Suprapubic skin (tissue), 4 donors: ENCODE measurements at places on chromosomes 6 and 20. TPM values are rescaled to one million over a fixed set of nuclear protein-coding genes. Genes with fewer than 3 reads are reported as not detected.

Gene MATN4
- total RNA-seq: 0.94 TPM

Gene TMEM244
- not detected for total RNA-seq

Gene OXT
- total RNA-seq: not detected

Gene TRDN
- not detected for total RNA-seq

Gene CST1
- not detected for total RNA-seq

DNA sequence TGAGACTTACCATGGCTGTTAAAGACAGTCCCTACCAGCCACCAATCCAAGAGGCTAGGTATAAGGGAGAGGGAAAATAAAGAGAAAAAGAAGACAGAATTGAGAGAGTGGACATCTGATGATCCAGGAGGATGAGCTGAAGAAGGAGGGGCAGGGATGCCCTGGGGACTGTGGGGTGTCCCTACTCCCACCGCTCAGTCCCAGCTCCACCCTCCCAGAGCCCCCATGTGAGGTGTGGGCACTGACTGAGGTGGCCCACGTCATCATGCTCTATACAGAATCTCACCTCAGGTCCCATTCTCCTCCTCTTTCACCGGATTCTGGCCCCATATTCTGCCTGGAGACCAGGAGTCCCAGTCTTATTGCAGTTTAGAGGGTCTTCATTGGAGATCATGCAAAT lies 135.7 kb downstream of the KLHL32 start:
- DNase-seq: no peak

GRCh38 chr6:88244721-88245120 lies 78.6 kb upstream of the CNR1 start:
- DNase-seq: no peak

DNA sequence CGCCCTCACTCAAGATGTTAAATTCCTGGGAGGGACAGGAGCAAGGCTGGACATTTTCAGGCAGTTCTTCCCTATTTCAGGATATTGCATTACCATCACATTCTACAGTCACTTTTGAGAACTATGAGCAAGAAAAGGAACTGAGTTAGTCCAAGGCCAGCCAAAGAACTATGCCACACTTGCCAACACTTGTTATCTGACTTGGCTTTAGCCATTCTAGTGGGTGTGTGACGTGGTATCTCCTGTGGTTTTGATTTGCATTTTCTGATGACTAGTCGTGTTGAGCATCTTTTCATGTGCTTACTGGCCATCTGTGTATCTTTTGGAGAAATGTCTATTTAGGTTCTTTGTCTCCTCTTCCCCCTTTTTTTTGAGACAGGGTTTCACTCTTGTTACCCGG lies 12.0 kb downstream of the XRN2 start:
- DNase-seq: no peak

DNA sequence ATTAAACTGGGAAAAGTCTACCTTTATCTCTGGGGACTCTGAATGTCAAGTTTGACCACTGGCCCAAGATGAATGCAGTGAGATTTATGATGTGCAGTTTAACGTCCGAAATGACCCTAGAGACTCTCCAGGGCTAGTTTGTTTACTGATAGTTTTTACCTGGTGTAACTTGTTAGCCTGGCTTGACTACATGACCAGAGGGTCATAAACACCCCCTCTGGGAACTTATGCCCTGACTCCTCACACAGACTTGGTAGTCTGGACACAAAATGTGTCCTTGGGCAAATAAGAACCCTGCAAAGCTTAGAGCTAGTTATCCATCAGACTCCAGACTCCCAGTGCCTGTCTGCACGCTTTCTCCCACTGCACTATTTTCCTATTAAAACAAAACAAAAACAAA lies 606.5 kb downstream of the HACE1 start:
- DNase-seq: no peak

DNA sequence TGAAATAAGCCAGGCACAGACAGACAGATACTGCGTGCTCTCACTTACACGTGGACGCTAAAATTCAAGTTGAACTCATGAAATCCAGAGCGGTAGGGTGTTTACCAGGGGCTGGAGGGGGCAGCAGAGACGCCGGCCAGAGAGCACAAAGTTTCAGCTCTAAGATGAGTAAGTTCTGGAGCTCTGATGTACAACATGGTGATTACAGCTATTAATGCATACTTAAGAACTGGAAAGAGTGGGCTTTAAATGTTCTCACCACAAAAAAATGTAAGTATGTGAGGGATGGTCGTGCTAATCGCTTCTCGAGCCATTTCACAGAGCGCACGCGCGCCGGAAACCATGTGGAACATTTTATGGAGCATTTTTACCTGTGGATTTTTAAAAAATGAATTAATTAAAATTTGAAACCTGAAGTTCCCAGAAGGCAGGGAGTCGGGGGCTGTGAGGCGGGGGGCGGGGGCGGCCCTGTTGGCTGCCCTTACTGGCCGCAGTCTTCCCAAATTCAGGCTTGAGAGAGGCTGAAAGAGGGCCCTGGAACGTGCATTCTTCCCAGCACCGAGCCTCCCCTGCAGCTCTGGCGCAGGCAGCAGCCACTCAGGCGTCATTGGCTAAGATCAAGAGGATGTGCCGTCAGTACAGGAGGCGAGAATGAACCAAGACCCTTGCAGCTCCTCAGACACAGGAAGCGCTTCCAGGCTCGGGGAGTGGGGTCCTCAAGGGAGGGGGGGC lies 8.5 kb upstream of the SLCO4A1 start:
- no peak for DNase-seq

DNA sequence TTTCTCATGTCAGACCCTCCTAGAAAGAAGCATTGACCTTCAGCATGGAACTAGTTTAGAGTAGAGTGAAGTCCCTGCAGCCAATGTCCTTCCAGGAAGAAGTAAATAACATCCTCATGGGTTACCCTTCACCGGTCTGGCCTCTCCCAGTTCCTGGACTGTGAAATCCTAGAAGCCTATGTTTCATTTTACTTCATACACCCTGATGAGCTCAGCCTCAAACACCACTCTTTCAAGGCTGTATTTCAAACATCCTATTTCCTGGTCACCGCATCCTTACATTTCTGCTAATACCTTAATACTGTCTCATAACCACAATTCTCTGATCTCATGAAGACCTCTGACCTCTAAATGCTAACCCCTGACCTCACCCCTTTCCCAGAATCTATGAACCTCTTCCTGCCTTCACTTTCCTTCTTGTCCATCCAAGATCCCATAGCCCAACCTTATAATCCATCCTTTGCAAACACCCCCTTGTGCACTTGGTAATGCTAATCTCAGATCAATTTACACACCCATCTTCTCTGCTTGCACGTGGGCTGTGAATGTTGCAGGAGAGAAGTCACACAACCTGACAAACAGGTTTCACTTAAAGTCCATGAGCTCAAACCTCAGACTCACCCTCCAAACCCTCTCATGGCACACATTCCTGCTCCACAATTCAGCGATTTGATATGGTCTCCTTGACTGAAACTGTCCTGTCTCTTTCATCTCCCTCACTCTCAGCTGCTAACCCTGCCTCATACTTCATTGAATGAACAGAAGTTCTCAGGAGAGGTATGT lies 30.2 kb downstream of the SLC2A10 start:
- no peak for DNase-seq

- no peak for DNase-seq
Measured at GRCh38 chr6:69487688-69488087, 309.1 kb downstream of the LMBRD1 start.

DNA sequence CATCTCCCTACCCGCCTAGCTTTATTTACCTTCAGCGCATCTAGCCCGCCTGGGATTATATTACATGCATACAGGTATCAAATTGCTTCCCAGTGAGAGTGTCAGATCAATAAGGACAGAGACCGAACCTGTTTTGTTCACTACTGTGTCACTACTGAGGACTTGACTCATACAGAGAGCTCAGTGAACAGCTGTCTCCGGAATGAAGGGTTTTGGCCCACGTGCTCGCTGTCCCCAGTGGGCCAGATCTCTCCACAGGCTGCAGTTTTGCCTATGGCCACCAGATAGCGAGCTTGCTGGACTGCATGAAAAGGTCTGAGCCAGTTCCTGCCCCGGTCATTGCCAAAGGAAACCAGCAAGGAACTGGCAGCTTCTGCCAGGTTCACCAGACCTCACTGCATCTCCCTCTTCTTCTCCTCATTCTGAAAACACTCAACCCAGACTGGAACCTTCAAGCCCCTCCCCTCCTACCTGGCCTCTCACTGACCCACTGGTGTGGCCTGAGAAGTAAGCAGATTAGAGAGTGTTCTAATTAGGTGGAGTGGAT lies 150.8 kb downstream of the ZMYND8 start:
- no peak for DNase-seq

DNA sequence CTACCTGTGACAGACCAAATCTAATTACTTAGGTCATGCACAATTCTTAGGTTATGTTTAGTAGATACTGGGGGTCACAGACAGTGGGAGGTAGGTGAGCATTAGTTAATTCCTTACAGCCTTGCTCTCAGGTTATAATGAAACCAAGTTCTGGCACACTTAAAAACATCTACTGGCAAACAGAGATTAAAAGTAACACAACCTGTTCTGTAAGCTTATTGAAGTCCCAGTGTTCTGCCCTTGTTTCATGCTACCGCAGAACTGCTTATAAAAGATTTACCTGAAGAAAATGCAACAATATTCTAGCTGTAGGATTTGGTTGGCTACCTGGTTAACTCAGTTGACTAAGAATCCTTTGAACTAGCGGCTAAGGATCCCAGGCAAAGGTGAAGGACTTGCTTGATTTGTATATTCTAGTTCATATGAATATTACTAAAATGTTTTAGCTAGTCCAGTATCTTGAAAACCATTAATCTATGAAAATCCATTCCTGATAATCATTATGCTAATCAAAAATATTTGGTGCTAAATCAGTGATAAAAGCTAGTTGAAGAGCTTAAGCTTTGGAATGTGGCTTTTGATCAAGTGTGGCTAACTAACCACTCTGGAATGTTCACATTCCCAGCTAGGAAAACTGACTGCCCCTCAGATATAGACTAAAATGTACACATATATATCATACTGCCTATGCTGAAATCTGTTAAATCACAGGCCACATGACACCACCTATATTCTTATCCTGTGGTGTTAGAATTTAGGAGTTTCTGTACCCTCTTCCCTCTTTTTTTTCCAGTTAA lies 7.2 kb downstream of the PEX3 start:
- no peak for DNase-seq

DNA sequence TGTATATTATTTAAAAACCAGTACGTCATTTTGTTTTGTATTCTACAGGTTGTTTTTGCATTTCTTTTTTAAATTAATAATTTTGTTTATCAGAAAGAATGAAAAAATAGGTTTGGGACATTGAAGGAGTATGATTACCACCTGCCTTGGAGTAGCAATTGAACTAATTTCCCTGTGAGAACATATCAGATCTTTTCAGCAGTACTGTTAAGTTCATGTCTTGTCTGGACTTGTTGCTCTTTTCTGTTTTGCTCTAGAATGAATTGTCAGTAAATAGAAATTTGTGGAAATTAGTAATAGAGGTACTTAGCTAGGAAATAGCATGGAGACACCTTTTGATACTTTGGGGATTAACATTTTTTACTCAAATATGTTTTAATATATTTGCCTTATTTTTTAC lies 24.3 kb downstream of the HSF2 start:
- no peak for DNase-seq

DNA sequence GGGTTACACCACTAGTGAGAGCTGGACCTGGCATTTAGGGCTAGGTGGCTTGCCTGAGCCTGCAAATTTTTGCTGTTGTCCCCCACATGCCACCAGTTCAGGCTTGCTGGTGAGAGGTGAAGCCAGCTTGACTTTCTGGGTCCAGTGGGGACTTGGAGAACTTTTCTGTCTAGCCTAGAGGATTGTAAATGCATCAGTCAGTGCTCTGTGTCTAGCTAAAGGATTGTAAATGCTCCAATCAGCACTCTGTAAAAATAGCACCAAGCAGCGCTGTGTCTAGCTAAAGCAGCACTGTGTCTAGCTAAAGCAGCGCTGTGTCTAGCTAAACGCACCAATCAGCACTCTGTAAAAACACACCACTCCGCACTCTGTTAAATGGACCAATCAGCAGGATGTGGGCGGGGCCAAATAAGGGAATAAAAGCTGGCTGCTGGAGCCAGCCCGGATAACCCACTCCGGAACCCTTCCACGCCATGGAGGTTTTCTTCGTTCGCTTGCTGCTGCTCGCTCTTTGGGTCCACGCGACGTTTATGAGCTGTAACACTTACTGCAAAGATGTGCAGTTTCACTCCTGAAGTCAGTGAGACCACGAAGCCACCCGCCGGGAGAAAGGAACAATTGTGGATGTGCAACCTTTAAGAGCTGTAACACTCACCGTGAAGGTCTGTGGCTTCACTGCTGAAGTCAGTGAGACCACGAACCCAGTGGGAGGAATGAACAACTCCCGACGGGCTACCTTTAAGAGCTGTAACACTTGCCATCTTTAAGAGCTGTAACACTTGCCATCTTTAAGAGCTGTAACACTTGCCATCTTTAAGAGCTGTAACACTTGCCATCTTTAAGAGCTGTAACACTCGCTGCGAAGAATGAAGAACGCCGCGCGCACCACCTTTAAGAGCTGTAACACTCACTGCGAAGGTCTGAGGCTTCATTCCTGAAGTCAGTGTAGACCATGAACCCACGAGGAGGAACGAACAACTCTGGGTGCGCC lies 27.3 kb downstream of the GMPR start:
- no peak for DNase-seq

GRCh38 chr6:25916789-25917490 lies 13.6 kb downstream of the SLC17A2 start:
- no peak for DNase-seq

GRCh38 chr6:105799056-105799455 lies 287.1 kb upstream of the PRDM1 start:
- no peak for DNase-seq

DNA sequence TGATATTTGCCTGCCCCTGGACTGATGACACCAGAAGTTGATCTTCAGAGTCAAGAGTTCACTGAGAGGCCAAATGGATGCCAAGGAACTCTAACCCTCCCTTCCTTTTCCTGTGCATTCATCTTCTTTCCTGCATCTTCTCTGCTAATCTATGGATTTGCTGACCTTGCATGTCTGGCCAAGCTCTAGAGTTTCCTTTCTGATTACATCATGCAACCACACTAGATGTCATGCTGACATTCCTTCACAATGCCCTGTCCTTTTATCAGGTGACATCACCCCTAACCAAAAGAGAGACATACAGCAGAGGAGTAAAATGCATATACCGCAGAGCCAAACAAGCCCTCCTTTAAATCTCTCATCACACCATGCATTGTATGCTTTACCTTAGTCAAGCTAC lies 487.6 kb downstream of the TFAP2A start:
- DNase-seq: no peak

GRCh38 chr6:161429921-161430490 lies 156.1 kb upstream of the AGPAT4 start:
- no peak for DNase-seq

- DNase-seq: peak; percentile 57
Measured at GRCh38 chr20:44756956-44757355, 11.3 kb downstream of the KCNK15 start.
